ENCODE measurements at places on chromosomes 7 and 10.

- H3K27ac ChIP-seq: peak overlapping the region; percentile 75
- H3K27me3 ChIP-seq: no peaks in the 10 kb centered on the region
- H3K36me3 ChIP-seq: no peaks in the 10 kb centered on the region
- DNase-seq: no peak
Observed at GRCh38 chr10:62244088-62244487, 24.6 kb downstream of the RTKN2 start.

- DNase-seq: no peak
- no peaks in the 10 kb centered on the region for H3K36me3 ChIP-seq
- no peaks in the 10 kb centered on the region for H3K27me3 ChIP-seq
- peaks cover 12% of the 10 kb centered on the region for H3K4me1 ChIP-seq
- H3K4me3 ChIP-seq: no peak overlapping the region
Observed at GRCh38 chr10:43692051-43692825, 43.6 kb upstream of the ZNF32 start.

GRCh38 chr7:6392712-6393666, 54.8 kb downstream of the DAGLB start:
- H3K27me3 ChIP-seq: no peaks in the 10 kb centered on the region
- peak overlapping the region; percentile 75 for H3K27ac ChIP-seq

DNA sequence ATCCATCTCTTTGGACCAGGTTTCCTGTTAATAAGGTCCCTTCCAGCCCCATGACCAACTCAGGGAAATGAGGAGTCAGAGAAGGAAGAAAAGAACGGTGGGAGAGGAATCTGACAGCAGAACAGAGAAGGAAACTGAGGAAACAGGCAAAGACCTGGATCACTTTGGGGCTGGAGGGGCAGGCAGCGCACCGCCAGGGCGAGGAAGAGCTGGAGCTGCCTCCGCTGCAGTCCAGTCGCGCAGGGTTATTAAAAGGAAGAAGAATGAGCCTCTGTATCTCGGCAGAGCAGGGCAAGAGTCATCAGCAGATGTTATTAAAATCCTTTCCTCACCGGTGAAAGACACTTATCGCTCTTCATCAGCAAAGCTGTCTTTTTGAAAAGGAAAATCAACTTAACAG, 37.7 kb upstream of the R3HCC1L start:
- no peaks in the 10 kb centered on the region for H3K36me3 ChIP-seq
- H3K4me1 ChIP-seq: no peaks in the 10 kb centered on the region
- no peak for DNase-seq
- H3K27ac ChIP-seq: no peak overlapping the region
- no peaks in the 10 kb centered on the region for H3K27me3 ChIP-seq

GRCh38 chr10:42926843-42927242, 144.2 kb downstream of the BMS1 start:
- no peaks in the 10 kb centered on the region for H3K36me3 ChIP-seq
- H3K4me1 ChIP-seq: no peaks in the 10 kb centered on the region
- DNase-seq: peak; percentile 36
- no peak overlapping the region for H3K27ac ChIP-seq
- no peak overlapping the region for H3K4me3 ChIP-seq
- peaks cover 52% of the 10 kb centered on the region for H3K27me3 ChIP-seq

DNA sequence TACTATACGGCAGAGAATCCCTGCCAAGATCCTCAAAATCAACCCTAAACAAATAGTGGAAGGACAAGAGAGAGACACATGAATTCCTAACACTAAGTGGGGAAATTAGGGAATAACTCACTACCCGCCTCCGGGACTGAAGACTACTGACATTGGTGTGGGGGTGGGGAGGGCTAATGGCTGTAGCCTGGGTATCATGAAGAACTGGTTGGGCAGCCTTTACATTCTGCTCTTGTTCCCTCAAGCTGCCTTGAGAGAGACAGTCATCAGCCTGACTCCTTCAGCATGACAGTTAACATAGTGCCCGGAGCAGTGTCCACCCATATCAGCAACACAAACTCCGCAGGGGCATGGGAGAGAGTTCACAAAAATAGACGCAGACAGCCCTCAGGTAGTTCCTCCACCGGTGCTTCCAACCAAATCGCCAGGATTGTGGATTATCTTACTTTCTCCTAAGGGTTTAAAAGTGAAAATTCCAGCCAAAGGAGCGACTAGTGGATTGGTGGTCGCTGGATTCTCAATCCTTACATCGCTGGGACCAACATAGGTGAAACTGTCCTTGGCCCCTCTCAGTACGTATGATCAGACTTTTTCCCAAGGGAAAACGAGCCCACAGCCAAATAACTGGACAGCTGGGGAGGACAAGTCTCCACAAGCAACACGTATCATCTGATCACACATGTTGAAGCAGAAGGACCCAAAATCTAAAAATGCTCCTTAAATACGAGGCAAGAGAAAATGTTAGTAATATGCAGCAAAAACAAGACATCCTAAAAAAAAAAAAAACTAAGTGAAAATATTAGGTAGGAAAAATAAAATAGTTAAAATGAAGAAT, 22.6 kb downstream of the TMEM254 start:
- no peaks in the 10 kb centered on the region for H3K36me3 ChIP-seq
- no peak for DNase-seq
- no peak overlapping the region for H3K4me3 ChIP-seq

- no peaks in the 10 kb centered on the region for H3K27me3 ChIP-seq
- peaks cover 7% of the 10 kb centered on the region for H3K4me1 ChIP-seq
- DNase-seq: peak; percentile 43
- H3K4me3 ChIP-seq: no peak overlapping the region
- no peak overlapping the region for H3K27ac ChIP-seq
Observed at GRCh38 chr10:119461380-119461779, 81.1 kb downstream of the RGS10 start.

GRCh38 chr10:120600871-120601649, 144.0 kb downstream of the PLPP4 start:
- no peak overlapping the region for H3K4me3 ChIP-seq
- DNase-seq: no peak
- H3K4me1 ChIP-seq: no peaks in the 10 kb centered on the region
- H3K36me3 ChIP-seq: no peaks in the 10 kb centered on the region
- no peak overlapping the region for H3K27ac ChIP-seq
- no peaks in the 10 kb centered on the region for H3K27me3 ChIP-seq

GRCh38 chr10:101956117-101956516, 99.9 kb downstream of the ARMH3 start:
- no peaks in the 10 kb centered on the region for H3K4me1 ChIP-seq
- no peak for DNase-seq
- H3K27me3 ChIP-seq: no peaks in the 10 kb centered on the region
- no peak overlapping the region for H3K27ac ChIP-seq
- no peak overlapping the region for H3K4me3 ChIP-seq

DNA sequence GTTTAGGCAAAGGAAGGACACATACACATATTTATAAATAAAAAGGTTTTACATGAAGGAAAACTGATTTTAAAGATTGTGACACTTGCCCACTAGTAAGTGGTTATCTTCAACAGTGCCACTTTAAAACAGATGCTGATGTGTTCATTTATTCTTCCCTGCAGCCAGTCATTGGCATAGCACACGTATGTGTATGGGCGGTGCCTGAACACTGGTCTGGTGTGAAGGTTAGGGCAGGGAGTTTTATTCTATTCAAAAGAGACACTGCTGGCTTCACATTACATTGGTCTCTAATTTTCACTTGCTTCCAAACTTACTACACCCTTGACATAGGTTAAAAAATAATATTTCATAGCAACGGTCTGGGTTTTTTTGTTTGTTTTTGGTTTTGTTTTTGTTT, 57.9 kb downstream of the NOD1 start:
- no peaks in the 10 kb centered on the region for H3K27me3 ChIP-seq
- no peak for DNase-seq
- H3K27ac ChIP-seq: no peak overlapping the region
- H3K4me1 ChIP-seq: no peaks in the 10 kb centered on the region
- H3K4me3 ChIP-seq: no peak overlapping the region
- H3K36me3 ChIP-seq: peaks cover 21% of the 10 kb centered on the region

- peak; percentile 93 for DNase-seq
- peak overlapping the region; percentile 50 for H3K4me3 ChIP-seq
- peaks cover 49% of the 10 kb centered on the region for H3K4me1 ChIP-seq
- H3K36me3 ChIP-seq: no peaks in the 10 kb centered on the region
- peaks cover 66% of the 10 kb centered on the region for H3K27me3 ChIP-seq
Observed at GRCh38 chr7:522071-522950, 2.7 kb upstream of the PDGFA start.

DNA sequence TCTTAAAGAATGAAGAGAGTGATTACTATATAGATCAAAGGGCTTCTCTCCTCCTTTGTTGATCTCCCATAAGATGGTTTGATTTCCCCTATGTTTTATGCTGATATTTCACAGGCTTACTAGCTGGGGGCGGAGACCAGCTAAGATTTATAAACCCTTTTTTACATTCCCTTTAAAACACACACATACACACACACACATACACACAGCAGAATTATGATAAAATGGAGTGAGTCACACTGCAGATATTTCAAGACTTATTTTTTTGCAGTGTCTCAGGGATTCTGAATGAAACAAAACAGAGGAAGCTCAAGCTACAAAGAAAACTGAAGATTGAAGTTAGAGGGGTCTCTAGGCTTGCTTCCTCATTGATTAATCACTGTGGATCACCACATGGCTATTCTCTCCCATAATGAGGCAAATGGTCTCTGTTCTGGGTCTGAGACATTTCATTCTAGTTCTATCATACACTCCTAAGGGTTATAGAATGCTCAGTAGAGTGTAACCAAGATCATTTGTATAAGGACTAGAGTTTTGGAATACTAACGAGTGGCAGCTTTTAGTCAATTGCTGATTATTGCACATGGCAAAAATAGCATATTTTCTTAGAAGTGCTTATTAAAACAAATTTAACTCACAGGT, 18.6 kb downstream of the INA start:
- H3K27me3 ChIP-seq: no peaks in the 10 kb centered on the region
- peak; percentile 17 for DNase-seq
- no peak overlapping the region for H3K27ac ChIP-seq
- no peak overlapping the region for H3K4me3 ChIP-seq
- no peaks in the 10 kb centered on the region for H3K36me3 ChIP-seq

DNA sequence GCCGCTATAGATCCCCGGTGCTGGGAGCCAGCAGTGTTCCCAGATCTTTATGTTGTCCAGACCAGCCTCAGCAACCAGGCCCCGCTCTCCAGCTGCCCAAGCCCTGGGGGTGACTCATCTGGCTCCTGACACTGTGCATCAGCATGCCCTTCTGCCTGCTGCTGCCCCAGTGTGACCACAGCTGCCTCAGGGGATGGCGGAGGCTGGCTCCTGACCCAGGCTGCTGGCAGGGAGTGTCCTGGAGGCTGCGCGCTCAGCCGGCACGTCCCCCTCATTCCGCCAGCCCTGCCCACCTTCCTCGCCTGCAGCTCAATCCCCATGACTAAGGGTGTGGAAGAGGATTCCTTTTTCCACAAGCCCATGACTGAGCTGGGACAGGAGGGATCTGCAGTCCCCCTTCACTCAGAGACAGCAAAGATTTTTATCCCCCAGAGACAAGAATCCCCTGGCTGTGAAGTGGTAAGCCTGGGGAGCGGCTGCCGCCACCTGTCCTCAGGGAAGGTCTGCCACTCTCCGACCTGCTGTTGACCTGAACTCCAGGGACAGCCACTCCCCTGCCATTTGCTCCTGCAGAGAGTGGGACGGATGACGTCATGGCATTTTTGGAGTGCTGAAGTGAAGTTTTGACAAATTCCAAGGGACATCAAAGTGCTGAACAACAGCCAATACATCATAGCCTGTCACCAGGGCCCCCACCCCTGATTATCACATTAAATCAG, 182.8 kb upstream of the BMPER start:
- H3K27ac ChIP-seq: no peak overlapping the region
- H3K4me1 ChIP-seq: no peaks in the 10 kb centered on the region
- no peak overlapping the region for H3K4me3 ChIP-seq
- H3K27me3 ChIP-seq: no peaks in the 10 kb centered on the region
- no peak for DNase-seq

DNA sequence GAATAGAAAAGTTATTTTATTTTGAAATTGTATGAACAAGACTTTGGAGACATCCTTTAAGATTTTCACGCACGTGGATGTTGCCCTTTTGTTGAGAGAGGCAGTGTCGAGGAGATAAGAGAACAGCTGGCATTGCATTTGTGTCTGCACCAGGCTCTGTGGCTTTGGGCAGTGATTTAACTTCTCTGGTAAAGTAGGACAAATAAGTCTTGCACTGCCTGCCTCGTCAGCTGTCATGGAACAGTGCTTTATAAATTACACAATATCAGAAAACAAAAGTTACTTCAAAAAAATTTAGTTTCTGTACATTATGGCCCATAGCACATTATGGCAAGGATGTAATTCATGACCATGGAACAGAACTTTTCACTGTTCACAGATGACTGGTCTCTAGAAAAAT, 20.1 kb downstream of the SNX10 start:
- no peak for DNase-seq
- H3K36me3 ChIP-seq: no peaks in the 10 kb centered on the region
- H3K27ac ChIP-seq: no peak overlapping the region
- H3K4me1 ChIP-seq: no peaks in the 10 kb centered on the region

DNA sequence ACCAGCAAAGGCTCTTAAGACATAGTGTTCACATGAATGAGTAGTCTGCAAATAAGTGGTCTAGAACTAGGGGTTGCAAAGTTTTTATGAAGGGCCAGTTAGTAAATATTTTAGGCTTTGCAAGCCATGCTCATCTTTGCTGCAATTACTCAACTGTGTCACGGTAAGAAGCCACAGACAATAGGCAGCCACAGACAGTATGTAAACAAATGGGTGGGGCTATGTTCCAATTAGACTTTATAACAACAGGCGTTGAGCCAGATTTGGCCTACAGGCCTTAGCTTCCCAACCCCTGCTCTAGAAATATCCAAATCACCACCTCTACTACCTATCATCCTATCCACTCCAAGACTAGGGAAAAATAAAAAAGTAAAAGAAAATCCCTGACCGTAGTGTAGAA, 9.2 kb downstream of the IKZF5 start:
- H3K36me3 ChIP-seq: peaks cover 42% of the 10 kb centered on the region
- no peaks in the 10 kb centered on the region for H3K27me3 ChIP-seq
- no peak overlapping the region for H3K27ac ChIP-seq
- DNase-seq: no peak
- no peak overlapping the region for H3K4me3 ChIP-seq

- peaks cover 41% of the 10 kb centered on the region for H3K36me3 ChIP-seq
- peaks cover 4% of the 10 kb centered on the region for H3K4me1 ChIP-seq
- no peak overlapping the region for H3K27ac ChIP-seq
- peak; percentile 89 for DNase-seq
- no peaks in the 10 kb centered on the region for H3K27me3 ChIP-seq
- no peak overlapping the region for H3K4me3 ChIP-seq
Observed at GRCh38 chr7:100563809-100564400, 9.8 kb downstream of the SAP25 start.

Measured in stomach (tissue), 19 donors.